Activated T-helper 17 cell treated with anti-CD3 and anti-CD28 coated beads, Interleukin-2, amount 50 U/mL, for 72 hours (primary cell): ENCODE measurements at places on chromosomes 12 and 14. TPM values are rescaled to one million over a fixed set of nuclear protein-coding genes. Genes with fewer than 3 reads are reported as not detected.

GRIN2B gene
- total RNA-seq, result not detected

GRCh38 chr12:48156652-48157017 is 680 bp downstream of the ASB8 start:
- no peak for ATAC-seq

EEF1AKMT3 gene
- 11.5 TPM for total RNA-seq

CLEC1B gene
- total RNA-seq, result not detected

- no peak for ATAC-seq
Observed at GRCh38 chr12:133010657-133011297, 24.6 kb downstream of the ZNF26 start.

DNA sequence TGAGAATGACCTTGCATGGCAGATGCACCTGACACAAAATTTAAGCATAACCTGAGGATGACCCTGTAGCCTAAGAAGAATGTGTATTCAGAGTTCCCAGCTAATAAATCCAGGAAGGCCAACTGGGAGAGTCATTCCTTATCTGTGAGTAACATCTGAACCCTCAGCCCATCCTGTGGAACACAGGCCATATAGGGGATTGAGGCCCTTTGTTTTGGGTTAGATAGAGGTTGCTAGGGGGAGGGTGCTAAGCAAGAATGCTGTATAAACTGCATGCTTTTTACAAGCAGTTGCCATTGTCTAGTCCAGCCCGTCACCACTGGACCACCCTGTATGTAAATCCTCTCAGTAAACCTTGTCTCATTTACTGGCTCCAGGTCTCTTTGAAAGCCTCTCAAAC is 77.0 kb downstream of the BICD1 start:
- ATAC-seq, result no peak

FSCB gene
- total RNA-seq, result not detected
